ENCODE measurements at places on chromosomes 1 and 21.
A peak's percentile ranks its signal among the peaks of the same experiment; 100 is the strongest.

- DNase-seq: no peak
These were observed 362.9 kb upstream of the VAMP3 start for GRCh38 chr1:7407980-7408770.

DNA sequence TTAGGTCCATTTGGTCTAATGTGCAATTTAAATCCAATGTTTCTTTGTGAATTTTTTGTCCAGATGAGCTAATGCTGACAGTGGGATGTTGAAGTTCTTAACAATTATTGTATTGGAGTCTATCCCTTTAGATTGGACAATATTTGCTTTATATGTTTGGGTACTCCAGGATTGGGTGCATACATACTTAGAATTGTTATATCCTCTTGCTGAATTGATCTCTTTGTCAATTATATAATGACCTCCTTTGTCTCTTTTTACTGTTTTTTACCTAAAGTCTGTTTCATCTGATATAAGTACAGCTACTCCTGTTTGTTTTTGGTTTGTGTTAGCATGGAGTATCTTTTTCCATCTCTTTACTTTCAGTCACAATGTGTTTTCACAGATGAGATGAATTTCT lies 22.2 kb downstream of the CD55 start:
- DNase-seq: no peak

GRCh38 chr1:228986093-228986904 lies 251.0 kb downstream of the RHOU start:
- no peak for DNase-seq

DNA sequence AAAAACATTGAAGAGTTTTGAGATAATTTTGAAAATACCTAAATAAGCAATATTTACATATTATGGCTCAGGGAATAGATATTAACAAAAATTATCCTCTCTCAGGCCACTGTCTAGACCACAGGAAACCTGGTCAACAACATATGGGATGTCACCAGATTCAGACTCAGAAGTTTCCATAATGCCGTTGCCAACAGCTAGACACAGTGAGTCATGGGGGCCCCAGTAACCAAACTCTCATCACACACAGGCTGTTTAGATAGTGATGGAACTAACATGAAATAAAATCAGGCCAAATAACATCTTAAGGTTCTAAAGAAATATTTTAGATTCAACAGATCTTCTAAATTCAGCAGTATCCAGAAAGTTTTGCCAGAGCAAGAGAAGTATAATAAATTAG lies 681.7 kb upstream of the ADAMTS5 start:
- no peak for DNase-seq

DNA sequence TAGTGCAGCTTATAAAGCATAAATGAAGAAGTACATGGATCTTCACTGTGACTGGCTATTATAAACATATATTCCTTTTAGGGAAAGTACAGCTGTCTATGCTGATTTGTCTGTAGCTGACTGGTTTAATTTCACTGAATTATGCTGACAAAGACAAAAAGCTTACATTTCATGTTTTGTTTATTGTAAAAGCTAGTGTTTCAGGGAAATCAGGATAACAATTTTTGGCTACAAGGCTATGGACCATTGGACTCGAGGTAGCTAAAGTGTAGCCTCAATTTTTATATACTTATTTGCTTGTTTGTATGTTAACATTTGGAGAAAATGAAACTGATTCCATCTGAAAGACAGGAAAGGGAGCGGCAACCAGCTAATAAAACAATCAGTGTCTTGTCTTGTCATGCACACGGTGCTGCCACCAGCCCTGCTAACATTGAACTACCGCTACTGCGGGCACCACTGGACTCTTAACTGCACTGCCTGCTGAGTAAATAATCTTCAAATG lies 480.2 kb downstream of the COL11A1 start:
- peak; percentile 71 for DNase-seq

DNA sequence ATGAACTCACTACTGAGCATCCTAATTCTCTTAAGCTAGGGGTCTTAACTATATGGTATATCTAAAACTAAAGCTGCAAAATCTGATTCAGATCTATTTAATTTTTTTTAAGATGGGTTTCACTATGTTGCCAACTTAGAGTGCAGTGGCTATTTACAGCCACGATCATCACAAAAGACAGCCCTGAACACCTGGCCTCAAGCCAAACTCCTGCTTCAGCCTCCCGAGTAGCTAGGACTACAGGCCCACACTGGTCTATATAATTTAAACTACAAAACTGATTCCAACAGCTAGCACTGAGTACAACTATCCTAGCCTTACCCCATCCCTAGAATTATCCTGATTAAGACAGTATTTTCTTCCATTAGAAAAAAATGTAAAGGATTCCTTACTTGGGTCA lies 37.1 kb downstream of the EIF4G3 start:
- no peak for DNase-seq

- no peak for DNase-seq
These were observed 20.1 kb downstream of the URB1 start for GRCh38 chr21:32372755-32373154.

GRCh38 chr1:155083865-155084721 lies 5.5 kb downstream of the EFNA3 start:
- DNase-seq: peak; percentile 84

DNA sequence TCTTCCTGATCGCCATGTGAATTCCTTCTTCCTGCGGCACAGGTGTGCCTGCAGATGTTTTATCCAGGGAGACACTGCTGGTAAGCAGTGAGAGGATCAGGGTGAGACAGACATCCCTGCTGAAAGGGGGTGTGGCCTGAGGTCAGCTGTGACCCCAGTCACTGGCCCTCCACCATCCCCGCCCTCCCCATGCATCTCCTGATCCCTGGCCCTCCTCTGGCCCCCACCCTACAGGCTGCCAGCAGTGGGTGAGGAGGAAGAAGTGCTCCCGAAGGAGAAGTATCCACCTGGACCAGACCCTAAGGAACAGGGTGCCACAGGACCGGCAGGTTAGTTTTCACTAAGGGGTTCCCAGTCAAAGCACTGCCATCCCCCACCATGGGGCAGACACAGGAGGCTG lies 85.3 kb downstream of the GLIS1 start:
- DNase-seq: no peak

- no peak for DNase-seq
These were observed 70.3 kb downstream of the TNFSF18 start for GRCh38 chr1:172980456-172980855.

DNA sequence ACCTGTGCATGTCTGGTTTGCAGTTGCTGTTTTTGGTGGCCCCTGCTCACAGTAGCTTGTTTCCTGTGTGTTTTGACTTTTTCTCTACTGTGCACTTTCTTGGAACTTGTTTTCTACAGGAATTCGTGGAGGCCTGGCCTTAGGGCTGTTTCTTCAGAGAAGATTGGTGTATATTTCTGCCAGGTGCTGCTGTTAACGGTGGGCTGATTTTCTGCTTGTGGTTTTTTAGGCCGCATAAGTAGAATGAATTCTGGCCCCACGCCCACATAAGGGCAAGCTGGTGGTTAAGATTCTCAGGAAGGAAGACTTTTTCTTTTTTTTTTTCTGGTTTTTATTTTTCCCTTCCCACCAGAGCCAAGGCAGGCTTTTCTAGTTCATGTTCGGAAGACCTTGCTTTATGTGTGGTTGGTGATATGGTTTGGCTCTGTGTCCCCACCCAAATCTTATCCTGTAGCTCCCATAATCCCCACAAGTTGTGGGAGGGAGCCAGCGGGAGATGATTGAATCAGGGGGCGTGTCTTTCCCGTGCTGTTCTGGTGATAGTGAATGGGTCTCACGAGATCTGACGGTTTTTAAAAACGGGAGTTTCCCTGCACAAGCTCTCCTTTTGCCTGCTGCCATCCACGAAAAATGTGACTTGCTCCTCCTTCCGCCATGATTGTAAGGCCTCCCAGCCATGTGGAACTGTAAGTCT lies 71.5 kb upstream of the DISP3 start:
- no peak for DNase-seq

DNA sequence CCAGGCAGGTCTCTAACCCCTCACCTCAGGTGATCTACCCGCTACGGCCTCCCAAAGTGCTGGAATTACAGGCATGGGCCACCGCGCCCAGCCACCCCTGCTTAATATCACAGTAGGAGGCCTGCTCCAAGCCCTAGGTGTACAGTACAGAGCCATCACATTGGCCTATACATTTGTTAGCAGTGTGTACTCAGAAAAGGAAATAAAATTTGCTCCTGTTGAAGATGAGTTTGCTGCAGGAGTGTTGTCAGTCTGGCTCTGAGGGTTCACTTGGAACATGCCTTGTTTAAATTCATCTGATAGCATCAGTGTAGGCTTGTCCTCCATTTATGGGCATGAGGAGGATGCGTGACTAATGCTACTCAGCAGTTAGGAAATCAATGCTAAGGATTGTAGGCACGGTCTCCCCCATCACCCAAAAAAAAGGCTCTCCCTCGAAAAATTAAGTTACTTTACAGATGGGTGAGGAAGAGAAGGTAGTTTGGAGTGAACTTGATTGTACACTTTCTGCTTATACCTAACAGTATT lies 4.6 kb upstream of the ENAH start:
- no peak for DNase-seq

DNA sequence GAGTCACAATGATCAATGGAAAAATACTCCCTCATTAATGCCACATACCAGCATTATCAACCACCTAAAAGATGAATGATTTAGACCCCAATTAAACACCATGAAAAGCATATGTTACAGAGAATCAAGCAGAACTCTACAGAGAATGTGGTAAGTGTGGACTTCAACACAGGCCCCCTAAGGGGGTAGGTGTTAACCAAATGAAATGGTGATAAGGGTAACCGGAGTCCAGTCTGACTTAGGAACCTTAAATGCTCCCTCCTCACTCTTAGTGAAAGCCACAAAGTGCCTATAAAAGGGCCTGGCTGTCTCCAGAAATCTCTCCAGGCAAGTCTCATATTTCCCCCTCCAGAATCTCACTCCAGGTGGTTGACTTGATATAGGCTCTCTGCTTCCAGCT lies 149.2 kb upstream of the FOXD3 start:
- DNase-seq: no peak

DNA sequence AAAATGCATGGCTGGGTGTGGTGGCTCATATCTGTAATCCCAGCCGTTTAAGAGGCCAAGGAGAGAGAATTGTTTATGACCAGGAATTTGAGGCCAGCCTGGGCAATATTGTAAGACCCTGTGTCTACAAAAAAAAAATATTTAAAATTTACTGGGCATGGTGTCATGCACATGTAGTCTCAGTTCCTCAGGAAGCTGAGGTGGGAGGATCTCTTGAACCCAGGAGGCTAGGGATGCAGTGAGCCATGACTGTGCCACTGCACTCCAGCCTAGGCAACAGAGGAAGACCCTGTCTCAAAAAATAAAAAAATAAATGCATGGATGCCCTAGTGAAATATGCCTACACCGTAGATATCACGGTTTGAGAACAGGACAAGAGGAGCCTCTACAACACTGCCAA lies 1331.2 kb upstream of the B3GALT2 start:
- DNase-seq: no peak

DNA sequence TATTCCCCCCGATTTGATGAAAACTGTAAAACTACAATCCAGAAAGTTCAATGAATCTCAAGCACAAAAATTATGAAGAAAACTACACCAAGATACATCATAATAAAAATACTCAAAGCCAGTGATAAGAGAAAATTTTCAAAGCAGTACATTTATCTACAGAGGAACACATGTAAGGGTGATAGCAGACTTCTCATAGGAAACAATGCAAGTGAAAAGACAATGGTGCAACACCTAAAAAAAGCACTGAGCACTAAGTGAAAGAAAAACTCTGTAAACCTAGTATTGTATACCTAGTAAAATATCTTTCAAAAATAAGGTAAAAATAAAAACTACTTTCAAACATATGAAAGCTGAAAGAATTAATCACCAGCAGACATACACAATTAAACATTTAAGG lies 76.1 kb upstream of the IRF2BP2 start:
- DNase-seq: no peak

GRCh38 chr1:177163844-177164379 lies 600 bp downstream of the ASTN1 start:
- DNase-seq: no peak

Data from NCI-H526 (cell line).